Stimulated activated CD4-positive, alpha-beta T cell treated with anti-CD3 and anti-CD28 coated beads, TNF-alpha, amount 100 ng/mL, for 1 hour (primary cell): ENCODE measurements at places on chromosomes 4 and X.

DNA sequence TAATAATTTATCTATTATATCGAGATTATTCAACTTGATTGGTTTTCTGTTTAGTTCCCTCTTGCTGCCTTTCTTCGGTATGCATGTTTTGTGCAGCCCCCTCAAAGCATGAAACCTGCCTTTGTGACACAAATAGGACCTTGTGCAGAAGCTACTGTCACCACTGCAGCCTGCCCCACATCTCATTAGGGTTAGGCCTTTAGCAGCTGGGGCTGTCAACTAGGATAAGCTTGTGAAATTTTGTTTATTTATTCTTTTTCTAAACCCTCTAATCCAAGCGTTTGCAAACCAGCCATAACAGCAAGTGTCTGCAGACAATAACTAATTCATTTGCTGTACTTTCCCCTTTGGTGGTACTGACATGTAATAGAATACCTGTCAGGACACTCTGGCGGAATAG is 258.9 kb downstream of the RCHY1 start:
- DNase-seq: no peak

GRCh38 chr4:183391204-183391603 is 53.2 kb upstream of the CDKN2AIP start:
- DNase-seq: no peak

DNA sequence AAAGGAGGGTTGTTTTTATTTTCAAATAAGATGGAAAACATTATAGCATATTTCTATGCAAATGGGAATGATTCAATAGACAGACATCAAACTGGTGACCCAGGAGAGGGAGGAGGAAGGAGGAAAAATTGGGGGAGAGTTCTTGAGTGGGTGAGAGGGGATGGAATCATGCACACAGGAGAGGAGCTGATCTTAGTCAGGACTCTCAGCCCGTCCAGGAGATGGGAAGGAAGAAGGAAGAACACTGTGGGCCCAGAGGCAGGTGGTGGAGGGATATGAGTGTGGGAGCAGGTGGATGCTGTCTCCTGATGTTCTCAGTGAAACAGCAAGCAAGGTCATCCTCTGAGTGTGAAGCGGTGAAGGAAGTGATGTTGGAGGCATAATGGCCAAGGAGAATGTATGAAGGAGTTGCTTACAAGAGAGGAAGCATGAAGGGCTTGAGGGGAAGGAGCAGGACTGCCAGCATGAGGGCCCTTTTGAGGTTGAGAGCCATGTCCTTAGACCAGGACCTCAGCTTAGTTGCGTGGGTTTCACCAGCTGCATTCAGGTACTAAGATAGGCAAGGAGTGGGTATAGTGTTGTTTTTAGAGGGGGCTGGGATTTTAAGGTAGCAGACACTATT is 161.7 kb upstream of the NAP1L5 start:
- DNase-seq: no peak

- DNase-seq: no peak
These were observed 155.0 kb upstream of the ANKRD50 start for GRCh38 chr4:124867536-124867935.

- no peak for DNase-seq
These were observed 12.8 kb upstream of the ELOVL6 start for GRCh38 chr4:110211007-110211769.
